ENCODE measurements at places on chromosomes 12 and 14.
A peak's percentile ranks its signal among the peaks of the same experiment; 100 is the strongest.

GRCh38 chr12:66331814-66332213, 29.5 kb downstream of the HELB start:
- DNase-seq, result no peak

- no peak for DNase-seq
These were observed 16.1 kb upstream of the UBC start for GRCh38 chr12:124930586-124930985.

DNA sequence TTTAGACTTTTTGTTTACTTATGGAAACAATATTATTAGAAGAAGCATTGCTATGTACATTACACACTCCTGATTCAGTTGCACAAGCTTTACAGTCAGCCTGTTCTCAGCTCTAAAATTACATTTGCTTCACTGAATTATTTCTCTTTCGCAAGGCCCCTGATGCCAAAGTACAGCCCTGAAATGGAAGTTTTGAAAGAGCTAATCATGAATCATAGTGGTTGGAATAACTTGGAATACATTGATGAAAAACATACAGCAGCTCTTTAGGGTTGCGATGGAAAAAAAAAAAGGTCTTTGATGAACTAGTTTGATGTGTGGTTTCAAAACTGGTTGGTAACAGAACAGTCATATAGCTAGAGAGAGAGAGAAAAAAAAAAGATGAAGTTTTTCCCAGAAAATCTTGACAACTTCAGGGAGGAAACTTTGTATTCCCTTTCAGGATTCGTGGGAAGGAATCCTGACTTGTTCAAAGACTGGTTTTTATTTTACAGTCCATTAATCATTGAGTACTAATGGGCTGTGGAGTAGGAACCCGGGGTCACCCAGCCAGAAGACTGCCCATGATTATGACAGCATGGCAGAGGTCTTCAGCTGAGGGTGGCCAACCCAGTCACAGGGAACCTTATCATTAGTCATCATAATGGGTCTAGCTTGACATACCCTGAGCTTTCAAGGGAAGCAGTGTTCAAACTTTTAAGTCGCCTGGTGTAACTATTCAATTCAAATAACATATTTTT, 460.1 kb downstream of the NAV3 start:
- no peak for DNase-seq

DNA sequence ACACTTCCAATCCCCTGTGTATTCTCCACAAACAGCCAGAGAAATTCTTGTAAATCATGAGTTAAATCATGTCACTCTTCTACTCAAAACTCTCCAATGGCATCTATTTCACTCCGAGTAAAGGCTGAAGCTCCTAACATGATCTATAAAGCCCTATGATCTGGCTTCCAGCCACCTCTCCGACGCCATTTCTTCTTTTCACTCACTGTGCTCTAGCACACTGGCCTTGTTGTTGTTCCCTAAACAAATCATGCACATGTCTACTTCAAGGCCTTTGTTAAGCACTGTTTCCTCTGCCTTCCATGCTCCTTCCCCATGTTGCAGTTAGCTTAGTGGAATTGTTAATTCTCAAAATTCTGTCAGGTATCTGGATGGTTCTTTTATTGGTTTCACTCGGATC, 30.1 kb upstream of the MTERF2 start:
- DNase-seq, result no peak

GRCh38 chr12:108640802-108641445, 7.2 kb upstream of the SELPLG start:
- no peak for DNase-seq

GRCh38 chr12:57133013-57133569, 4.8 kb downstream of the LRP1 start:
- DNase-seq, result no peak

DNA sequence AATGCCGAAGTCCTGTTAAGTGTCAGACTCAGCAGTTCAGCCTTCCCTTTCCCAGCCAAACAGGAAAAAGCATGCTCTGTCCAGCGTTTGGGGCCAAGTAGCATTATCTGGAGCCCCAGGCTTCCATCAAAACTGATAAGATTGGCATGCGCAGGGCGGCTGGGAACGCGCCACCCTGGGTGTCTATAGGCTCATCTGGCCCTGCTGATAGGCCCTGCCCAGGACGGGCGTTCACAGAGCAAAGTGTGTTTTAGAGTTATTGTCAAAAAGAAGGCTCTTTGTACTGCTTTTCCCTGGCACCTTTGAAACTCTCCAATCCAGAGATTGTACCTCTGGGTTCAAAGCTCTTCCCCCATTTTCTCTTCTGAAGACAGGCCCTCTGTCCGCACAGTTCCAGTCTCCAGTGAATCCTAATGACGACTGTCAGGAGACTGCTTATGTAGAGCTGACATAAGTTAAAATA, at the start of gene ART4:
TSS of gene ART4 (minus strand) at position 102 of the 463 bp plus-strand sequence. CDS start 413 bp downstream, outside the sequence.
- no peak for DNase-seq

GRCh38 chr12:124100572-124101178, 127.7 kb downstream of the ZNF664 start:
- no peak for DNase-seq

DNA sequence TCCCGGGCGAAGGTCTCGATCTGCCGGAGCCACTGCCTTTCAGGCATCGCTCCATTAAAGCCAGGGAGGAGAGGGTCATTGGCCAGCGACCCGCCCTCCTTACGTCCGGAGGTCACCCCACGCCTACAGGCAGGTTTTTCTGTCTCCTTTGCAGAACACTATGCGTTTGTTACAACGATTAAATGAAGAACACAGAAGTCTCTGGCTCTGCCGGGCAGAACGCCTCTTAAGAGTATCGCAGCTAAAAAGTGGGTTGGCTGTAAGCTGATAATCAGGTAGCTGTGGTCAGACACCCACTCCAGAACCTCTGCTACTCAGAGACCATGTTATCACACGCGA, 15.0 kb downstream of the OTX2 start:
- DNase-seq, result no peak

- DNase-seq, result peak; percentile 35
These were observed 67.9 kb upstream of the BEGAIN start for GRCh38 chr14:100654814-100655740.

- no peak for DNase-seq
These were observed 40.0 kb upstream of the SLC2A13 start for GRCh38 chr12:40145896-40146295.
